Peyer's patch (tissue), 4 donors: ENCODE measurements at places on chromosomes 5 and 9. TPM values are rescaled to one million over a fixed set of nuclear protein-coding genes. Genes with fewer than 3 reads are reported as not detected.

- peak; percentile 68 for DNase-seq
Observed at GRCh38 chr5:131266370-131267060, 2.7 kb downstream of the CDC42SE2 start.

DNA sequence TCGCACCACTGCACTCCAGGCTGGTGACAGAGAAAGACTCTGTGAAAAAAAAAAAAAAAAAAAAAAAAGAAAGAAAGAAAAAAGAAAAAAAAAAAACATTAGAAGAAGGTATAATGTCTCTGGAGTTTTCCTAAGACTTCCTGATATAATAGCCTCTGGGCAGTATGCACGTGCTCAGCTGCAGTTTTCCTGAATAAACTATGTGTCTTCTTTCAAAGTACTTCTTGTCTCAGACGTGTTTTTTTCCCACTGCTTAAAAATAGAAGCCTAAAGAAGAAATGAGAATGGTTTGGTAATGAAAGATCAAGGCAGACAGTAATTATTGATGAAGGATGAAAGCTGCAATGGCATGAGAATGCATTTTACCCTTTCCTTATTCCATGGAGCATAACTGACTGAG lies 148.1 kb upstream of the TRPC7 start:
- DNase-seq, result no peak

DNA sequence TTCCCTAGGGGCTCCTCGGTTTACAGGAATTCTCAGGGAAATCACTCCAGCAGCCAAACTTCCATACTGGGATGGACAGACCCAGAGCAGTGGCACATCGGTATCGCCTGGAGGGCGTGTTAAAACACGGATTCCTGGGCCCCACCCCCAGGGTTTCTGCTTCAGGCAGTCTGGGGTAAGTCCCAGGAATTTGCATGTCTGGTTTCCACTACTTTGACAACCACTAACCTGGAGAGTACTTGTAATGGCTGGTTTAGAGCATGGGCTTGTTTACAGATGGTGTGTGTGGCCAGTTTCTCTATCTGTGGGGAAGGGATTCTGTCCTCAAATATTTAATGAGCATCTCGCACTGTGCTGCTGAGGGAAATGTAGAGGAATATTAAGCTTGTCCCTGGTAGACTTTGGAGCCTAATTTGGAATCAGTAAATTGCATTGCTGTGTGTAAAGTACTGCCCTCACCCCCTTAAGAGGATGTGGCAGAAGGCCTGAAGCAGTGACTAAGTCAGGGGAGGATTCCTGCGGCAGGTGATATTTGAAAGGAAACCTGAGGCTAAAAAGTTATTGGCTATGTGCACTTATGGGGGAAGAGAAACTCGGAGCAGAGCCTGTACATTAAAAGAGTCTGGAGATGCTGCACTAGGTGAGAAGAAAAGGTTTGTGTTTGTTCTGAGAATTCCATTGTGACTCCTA lies 18.6 kb upstream of the TJP2 start:
- no peak for DNase-seq

DNA sequence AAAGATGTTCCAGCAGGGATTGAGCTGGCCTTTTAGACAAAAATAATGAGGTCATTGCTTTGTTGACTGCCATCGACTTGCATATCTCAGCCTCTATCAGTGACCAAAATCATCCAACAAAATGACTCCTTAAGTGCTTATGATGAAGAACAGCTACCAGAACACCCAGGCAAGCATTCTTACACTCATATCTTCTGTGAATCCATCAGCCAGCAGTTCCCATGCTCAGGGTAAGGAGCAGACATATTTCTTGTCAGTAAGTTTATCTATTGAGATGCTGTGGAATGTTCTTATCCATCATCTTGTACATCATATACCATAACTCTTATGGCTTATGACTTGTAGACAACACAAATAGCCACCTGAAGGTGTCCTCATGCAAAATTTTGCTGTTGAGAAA lies 20.2 kb upstream of the SPDL1 start:
- no peak for DNase-seq

DNA sequence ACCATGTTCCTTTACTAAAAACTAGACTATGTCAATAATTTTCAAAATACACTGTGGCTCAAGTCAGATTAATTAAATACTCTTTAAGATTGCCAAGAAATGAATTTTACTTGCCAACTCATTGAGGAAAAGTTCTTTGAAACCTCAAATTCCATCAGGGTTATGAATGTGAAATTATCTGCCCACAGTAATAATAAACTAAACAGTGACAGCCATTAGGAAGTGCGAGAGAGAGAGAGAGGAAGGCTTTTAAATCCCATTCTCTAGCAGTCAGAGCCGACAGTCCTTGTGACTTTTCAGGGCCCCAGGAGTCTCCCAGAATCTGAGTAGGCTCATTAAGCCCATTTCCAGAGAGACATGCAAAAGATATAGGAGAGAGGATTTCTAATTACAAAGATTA lies 236.1 kb downstream of the MARCHF11 start:
- no peak for DNase-seq

DNA sequence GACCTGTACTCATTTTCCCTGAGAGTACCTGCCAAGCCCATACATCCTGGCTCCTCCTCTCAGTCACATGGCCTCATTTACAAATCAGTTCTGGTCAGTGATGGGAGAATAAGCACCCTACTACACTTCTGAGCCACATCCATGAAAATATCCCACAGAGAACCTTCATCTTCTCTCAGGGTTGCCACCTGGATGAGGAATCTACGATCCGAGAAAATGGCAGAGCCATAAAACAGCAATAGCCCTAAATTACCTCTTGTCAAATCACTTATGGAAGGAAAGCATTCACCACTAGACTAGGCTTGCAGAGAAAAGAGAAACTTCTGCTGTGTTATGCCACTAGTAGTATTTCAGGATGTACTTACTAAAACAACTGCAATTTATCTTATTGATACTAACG lies 324.8 kb downstream of the BNC2 start:
- DNase-seq, result no peak

DNA sequence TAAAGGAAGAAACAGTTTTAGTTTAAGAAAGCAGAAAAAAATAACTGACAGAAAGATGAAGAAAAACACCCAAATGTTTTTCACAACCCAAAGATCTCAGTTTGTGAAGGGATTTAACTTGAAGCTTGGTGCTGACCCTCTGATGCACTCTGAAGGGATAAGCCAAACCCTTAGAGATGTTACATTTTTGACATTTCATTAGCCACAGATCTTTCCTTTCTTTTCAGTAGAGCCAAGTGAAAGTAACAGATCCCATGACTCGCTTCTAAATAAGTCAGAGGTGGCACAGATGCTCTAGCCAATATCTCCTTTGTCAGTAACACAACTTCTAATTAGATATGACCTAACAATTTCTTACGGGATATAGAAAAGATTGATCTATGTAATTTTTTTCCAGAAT lies 394.5 kb upstream of the EDIL3 start:
- DNase-seq, result no peak

DNA sequence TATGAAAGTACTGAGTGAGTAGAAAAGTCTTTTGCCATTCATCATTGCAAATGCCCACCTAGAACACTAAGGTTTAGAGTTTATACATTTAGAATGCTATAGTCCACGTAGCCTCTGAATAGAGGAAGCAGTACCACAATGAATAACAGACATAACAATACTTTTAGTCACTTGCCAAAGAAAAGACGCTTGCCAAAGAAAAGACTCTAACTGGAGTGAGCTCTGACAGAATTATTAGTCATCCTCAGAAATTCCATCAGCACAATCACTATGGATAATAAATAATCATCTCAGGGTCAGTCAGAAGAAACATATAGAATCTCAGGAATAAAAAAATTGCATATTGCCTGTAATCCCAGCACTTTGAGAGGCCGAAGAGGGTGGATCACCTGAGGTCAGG lies 168.5 kb upstream of the TARS1 start:
- no peak for DNase-seq

DNA sequence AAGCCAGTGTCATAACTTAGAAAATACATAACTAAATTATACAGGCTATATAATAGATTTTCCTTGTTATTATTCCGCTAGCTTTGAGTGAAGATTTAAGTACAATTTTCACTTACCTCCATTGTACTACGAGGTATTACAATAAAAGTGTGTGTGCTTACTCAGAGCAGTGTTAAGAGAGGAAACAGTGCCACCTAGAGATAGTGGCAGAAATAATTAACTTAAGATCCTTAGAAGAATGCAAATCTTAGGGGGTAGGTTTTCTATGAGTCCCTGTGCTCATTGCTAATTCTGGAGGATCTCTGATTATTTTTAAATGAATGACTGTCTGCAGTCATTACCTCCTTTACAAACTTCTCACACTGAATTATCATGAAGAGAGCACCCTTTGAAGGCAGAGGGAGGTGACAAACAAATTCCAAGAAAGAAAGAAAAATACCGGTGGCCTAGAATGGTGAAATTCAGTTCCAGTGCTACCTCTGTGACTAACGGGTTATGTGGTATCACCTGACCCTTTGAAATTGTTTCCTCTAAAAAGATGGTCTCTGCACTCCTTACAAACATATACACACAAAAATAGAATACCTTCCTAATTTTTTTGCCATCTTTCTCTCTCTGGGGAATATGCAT lies 379.8 kb downstream of the TRIM36 start:
- no peak for DNase-seq

GRCh38 chr5:81895307-81895706 lies 76.5 kb upstream of the ATG10 start:
- DNase-seq, result no peak

CDC25C gene
- 0.94 TPM for total RNA-seq

GAPT gene
- total RNA-seq, result 0.57 TPM

RGS7BP gene
- 1.5 TPM for total RNA-seq

SAP30L gene
- total RNA-seq, result 41.5 TPM
